ENCODE measurements at places on chromosomes 4 and X.

DNA sequence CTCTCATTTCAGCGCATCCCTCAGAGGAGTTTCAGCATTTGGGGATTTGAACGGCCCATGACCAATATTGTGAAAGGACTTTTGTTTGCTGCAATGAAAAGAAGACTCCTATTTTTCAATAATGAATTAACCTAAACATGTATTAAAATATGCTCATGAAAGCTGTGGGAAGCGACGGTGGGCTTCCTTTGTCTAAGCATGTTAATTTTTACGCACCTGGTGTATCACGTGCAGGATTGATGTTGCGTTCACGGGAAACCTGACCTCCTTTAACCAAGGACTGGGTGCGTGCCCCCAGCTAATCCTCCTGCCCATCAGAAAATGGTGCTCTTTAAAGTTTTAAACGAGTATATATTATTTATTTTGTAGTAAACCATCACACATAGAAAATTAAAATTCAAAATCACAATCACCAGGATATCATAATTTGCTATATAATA is 590 bp upstream of the CCDC110 start:
- no peak for DNase-seq

DNA sequence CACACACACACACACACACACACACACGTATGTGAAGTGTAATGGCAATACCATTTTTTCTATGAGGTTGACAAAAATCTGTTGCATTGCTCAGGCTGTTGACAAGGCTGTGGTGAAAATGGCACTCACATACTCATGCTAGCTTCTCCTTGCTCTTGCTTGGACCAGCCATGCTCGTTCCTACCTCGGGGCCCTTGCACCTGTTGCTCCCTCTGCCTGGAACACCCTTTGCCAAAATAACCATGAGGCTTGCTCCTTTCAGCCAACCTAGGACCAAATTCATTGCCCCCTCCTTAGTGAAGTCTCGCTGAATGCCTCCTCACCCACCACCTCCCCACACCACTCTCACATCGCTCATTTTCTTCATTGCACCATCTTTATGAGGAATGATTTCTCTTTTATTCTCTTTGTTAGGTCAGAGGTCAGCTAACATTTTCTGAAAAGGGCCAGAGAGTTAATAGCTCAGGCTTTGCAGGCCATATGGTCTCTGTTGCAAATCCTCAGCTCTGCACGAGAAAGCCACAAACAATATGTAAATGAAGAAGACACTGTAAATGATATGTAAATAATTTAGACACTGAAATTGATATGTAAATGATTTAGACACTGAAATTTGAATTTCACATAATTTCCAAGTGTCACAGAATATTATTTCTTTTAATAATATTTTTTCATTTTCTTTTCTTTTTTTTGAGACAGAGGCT is 13.3 kb downstream of the SLC38A5 start:
- DNase-seq = no peak

GRCh38 chrX:133250184-133251100 is 32.3 kb upstream of the TFDP3 start:
- DNase-seq = no peak

- DNase-seq = no peak
Observed at GRCh38 chr4:5084911-5085475, 33.7 kb downstream of the STK32B start.

- no peak for DNase-seq
Observed at GRCh38 chr4:181877329-181877848, 365.8 kb upstream of the TENM3 start.

GRCh38 chr4:100516225-100516624 is 1.6 kb downstream of the EMCN start:
- DNase-seq = no peak

DNA sequence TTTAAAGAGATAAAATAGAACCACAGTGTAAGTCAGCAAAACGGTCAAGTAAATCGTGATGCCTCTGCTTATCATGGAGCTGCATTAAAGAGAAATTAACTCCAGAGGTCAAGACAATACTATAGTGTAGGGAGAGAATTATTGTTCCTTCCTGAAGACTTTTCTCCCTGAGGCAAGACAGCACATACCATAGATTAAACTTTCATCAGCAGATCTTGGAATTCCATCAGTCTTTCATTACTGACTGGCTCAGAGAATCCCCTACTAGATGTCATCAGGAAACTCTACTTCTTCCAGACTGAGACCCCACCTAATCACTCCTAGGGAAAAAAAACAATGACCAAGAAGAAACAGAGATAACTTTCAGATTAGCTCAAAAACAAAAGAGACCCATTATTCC is 131.3 kb downstream of the NSUN7 start:
- no peak for DNase-seq

GRCh38 chr4:3372264-3372932 is 69.4 kb upstream of the HGFAC start:
- DNase-seq = no peak

DNA sequence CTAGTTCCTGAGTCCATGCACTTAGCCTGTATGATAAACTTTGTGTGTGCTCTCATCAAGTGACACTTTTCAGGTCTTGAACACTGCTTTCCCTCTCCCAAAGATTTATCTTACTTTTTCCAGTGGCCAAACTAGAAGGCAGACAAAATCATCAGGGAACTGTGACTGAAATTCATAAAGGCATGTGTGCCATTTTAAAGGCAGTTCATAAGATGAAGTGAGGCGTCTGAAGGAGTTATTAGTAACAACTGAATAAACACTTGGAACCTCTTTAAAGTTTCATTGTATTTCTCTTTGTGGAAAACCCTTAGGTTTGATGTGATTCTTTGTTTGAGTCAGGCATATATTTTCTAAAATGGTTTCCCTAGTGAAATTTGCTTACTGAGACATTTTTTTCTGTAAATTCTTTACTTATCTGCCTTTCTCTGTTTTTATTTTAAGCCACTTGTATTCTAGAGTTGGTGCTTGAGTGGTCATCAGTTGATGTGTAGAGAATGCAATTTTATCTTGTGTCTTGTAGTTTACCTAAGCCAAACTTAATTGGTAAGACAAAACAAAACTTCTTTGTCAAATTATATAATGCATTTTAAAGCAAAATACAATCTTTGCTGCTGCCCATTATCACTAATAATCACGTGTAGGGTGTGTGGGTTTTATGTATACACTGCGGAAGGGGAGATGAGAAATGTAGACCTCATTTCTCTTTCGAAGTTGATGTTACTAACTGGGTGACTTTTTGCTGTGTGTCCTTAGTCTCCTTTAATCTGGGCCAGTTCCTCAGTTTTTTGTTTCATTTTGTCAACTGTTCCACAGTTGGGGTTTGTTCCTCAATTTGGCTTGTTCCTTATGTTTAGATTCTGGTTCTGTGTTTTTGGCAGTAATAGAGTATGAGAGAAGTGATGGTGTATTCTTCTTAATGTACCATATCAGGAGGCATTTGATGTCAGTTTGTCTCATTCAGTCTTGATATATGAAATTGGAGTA is 56.8 kb downstream of the RBPJ start:
- no peak for DNase-seq

GRCh38 chr4:1251773-1252066 is 2.8 kb upstream of the CTBP1 start:
- DNase-seq = no peak

DNA sequence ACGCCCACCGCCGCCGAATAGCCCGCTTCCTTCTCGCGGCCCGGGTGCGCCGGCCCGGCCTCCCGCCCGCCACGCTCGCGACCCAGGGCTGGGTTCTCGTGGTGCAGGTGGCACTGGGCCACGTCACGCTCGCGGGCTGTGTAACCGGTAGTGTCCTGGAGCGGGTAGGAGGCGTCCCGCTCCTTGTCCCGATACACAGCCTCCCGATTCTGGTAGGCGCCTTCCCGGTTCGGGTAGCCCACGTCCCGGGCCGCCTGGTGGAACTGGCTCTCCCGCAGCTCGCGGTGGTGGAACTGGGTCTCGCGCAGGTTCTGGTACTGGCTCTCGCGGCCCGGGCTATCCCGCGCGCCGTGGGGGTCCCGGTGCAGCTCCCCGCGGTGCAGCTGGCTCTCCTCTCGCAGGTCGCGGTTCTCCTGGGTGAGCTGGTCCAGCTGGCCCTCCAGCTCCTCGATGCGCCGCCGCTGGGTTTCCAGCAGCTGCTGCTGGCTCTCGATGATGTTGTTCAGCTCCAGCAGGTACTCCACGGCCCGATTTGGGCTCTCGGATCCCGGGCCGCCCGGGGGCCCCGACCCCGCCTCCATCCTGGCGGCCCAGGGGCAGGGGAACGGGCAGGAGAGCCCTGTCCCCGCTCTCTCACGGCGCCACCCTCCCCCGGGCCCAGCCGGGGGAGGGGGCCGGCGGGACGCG is 39.3 kb upstream of the IQSEC2 start:
- DNase-seq = no peak

DNA sequence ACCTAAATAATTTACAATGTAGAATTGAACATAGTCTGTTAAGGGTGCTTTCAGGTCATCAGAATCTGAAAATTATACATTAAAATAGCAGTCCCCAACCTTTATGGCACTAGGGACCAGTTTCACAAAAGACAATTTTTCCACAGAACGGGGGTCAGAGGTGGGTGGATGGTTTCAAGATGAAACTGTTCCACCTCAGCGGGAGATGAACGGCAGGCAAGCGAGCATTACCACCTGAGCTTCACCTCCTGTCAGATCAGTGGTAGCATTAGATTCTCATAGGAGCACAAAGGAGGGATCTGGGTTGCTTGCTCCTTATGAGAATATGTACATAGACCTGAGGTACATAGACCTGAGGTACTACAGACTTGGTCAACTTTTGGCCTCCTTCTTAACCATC is 29.0 kb downstream of the LRBA start:
- no peak for DNase-seq

GRCh38 chrX:57904176-57904880 is 5.9 kb downstream of the ZXDA start:
- no peak for DNase-seq

DNA sequence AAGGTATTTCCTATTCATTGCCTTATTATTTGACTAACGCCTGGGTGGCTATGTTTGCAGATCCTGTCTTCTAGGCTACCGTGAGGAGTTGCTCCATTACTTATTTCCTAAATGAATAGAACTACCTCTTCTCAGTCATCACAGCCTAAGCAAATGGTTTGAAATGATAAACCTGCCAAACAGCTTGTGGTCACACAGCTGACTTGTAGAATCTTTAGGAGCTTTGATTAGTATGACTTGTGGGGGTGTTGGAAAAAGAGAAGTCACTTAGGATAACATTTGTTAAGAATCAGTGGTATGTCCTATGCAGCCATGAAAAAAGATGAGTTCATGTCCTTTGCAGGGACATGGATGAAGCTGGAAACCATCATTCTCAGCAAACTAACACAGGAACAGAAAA is 169.3 kb downstream of the PPARGC1A start:
- no peak for DNase-seq

- no peak for DNase-seq
Observed at GRCh38 chr4:145523117-145523516, 41.5 kb downstream of the SMAD1 start.

DNA sequence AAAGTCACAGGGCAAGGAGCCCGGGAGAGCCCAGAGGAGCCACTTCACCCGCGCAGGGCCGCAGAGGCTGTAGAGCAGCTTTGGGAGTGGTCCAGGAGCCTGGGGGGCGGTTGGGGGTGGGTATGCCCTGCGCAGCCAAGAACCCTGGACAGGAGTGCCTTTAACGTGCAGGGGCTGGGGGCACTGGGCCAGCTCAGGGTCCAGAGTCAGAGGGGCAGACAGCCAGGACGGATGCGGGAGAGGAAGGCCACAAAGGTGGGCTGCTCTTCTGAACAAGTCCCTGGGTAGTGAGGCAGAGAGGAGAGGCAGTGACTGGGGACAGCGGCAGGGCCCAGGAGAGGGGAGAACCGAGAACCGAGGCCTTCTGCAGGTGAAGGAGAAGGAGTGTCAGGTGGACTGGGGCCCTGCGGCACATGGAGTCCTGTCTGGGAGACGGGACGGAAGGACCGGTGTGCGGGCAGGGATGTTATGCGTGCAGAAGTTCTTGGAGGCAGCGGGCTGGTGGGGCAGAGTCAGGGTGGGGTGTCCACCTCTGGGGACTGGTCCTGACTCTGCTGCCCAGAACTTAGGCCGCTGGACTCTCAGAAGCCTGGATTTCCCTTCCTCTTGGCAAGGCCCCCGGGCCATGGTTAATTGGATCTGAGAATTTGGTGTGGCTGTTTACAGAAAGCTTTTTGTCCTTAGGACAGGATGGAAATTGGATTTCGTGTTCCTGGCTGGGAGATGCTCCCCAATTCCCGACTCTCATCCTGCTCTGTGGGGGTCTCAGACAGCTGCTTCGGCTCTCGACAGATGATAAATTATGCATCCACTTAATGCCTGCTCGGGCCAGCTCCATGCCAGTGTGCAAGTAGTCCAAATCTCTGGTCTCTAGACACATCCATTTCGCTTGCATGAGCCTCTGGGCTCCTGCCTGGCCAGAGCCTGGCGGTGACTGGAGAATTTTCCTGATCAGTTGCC is 31.9 kb downstream of the ADRA2C start:
- DNase-seq = no peak

GRCh38 chr4:54793856-54794422 is 136.2 kb downstream of the KIT start:
- DNase-seq = no peak

GRCh38 chr4:4721636-4722035 is 137.8 kb upstream of the MSX1 start:
- no peak for DNase-seq

GRCh38 chr4:57157596-57158137 is 47.5 kb upstream of the IGFBP7 start:
- DNase-seq = no peak

- no peak for DNase-seq
Observed at GRCh38 chr4:3312362-3312761, 19.5 kb downstream of the RGS12 start.

- no peak for DNase-seq
Observed at GRCh38 chr4:138602664-138603063, 360.5 kb upstream of the SLC7A11 start.

DNA sequence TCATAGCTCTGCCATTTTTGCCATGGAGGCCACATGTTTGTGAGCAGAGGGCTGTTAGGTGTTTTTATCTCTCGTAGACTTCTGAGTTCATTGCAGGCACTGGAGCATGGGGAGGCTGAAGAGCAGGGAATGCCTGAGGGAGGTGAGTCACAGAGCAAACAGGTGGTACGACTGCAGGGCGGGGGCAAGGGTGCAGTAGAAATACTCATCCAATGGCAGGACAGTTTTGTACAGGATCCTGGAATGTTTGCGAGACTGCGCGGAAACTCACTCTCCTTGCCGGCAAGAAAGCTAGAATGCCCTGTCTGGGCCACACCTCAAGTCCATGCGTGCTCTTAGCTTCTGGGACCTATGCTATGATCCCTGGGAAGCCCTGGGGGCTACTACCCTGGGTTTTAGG is 20.0 kb upstream of the VCX2 start:
- no peak for DNase-seq

- DNase-seq = no peak
Observed at GRCh38 chr4:67853336-67853735, 30.5 kb downstream of the TMPRSS11D start.

- no peak for DNase-seq
Observed at GRCh38 chr4:184066584-184067300, 150.9 kb downstream of the ENPP6 start.
